Activated naive CD4-positive, alpha-beta T cell (primary cell): ENCODE measurements at places on chromosomes 7 and 10.

DNA sequence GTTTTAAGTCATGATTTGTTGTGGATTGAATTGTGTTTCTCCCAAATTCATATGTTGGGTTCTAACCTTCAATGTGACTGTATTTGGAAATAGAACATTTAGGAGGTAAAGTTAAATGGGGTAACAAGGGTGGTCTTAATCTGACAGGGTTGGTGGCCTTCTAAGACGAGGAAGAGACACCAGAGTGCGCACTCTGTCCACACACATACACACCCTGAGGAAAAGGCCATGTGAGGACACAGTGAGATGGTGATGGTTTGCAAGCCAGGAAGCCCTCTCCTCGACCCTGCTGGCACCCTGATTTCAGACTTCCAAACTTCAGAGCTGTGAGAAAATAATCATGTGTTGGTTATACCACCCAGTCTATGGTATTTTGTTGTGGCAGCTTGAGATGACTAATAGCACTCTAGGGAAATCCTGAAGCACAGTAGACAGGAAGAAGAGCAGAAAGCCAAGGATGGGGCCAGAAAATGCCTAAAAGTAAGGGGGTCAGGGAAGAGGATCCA lies 28.0 kb upstream of the SEM1 start:
- DNase-seq, result no peak

DNA sequence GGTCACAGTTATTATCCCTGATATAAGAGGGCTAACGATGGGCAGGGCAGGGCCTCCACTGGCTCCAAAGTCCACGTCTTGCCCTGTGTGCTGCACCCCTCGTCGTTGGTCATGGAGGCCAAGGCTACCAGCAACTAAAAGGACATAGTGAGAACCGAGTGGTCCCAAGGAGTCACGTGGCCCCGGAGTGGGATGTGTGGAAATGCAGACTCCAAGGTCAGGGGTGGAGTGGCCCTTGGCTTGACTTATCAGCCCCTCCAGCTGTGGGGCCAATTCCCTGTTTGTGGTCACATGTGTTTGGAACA lies 30.7 kb downstream of the BTBD16 start:
- DNase-seq, result no peak

- DNase-seq, result no peak
These were observed 16.5 kb downstream of the TMEM236 start for GRCh38 chr10:17768496-17768895.

DNA sequence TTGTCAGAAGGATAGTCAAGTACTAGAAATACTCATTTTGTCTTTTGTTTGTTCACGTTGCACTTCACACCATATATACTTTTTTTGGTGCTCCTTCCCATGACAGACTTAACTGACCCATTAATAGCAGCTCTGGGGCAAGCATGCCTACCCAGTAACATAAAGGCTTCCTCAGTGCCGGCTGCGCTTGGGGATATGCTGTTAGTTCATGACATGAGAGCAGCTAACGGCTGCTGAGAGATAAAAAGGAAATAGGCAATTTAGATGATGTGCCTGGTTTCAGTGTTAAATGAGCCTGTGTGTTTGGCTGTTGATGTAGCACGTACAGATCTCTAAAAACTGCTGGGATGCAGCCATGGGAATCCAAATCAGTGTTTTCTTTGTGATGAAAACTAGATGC lies 86.4 kb downstream of the TAX1BP1 start:
- no peak for DNase-seq
